ENCODE measurements at places on chromosomes 4 and X.

DNA sequence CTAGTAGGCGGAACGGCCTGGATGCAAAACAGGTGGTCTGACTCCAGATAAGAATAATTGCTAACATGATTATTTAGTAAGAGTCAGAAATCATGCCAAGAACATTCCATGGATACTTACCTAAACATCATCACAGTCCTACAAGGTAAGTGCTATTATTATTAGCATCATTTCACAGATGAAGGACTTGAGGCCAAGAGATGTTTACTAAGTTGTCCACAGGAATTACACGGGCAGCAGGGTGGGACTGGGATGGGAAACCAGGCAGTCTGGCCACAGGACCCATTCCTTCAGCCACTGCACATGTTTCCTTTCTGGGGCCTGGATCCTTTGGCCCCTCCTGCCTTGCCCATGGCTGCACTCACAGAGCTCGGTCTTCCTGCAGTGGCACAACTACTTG, 48.3 kb downstream of the ANAPC4 start:
- DNase-seq: no peak

- peak; percentile 49 for DNase-seq
Measured at GRCh38 chr4:152243896-152244595, 291.8 kb downstream of the FBXW7 start.

GRCh38 chrX:129781134-129781672, 1.5 kb downstream of the SASH3 start:
- peak; percentile 86 for DNase-seq

DNA sequence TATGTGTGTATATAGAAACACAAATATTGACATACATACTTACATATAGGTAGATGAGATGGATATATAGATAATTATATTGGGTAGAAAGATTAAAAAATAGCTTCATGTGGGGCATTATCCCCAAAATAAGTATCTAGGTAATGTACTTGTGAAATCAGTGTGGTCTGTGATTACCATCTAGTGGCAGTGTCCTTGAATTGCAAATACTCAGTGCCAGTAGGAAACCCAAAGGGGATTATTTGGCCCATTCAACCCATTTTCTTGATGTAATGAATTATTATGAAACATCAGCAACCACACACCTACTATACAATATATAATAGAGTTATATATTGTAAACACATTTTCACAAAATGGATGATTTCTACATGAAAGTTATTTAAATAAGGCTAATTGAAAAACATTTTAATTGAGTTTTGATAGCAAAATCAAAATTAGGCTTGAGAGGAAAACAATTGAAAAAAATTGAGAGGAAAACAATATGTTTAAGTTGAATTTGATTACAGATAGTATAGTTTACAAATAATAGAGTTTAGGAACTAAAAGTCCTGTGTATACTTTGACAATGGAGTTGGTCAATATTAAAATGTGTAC, 389.4 kb downstream of the GALNTL6 start:
- DNase-seq: peak; percentile 26

GRCh38 chrX:148647651-148648050, 147.2 kb downstream of the AFF2 start:
- peak; percentile 6 for DNase-seq

GRCh38 chr4:23484689-23485088, 405.2 kb downstream of the PPARGC1A start:
- DNase-seq: no peak

All from suppressor macrophage treated with lipopolysaccharide for 4 hours (primary cell).